ENCODE measurements at places on chromosomes 1 and 21.

DNA sequence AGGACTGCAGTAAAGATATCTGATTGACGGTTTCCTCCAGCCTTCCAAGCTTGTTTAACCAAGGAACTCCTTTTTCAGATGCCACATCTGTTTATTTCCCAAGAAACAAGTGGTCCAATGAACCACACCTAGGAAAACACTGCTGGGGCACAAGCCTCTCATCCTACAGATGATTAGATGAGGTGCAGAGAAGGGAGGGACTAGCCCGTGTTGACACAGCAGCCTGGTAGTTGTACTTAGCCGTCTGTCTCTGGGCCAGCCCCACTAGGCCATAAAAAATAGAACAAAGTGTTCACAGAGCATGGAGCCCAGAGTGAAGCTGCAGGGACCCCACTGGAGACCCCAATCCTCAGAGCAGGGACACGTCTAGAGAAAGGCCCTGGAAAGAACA lies 32.1 kb downstream of the LRP8 start:
- DNase-seq = no peak

- no peak for DNase-seq
Measured at GRCh38 chr21:14857529-14857928, 207.3 kb downstream of the NRIP1 start.

GRCh38 chr1:108877348-108878159 lies 769 bp downstream of the GPSM2 start:
- DNase-seq = no peak

DNA sequence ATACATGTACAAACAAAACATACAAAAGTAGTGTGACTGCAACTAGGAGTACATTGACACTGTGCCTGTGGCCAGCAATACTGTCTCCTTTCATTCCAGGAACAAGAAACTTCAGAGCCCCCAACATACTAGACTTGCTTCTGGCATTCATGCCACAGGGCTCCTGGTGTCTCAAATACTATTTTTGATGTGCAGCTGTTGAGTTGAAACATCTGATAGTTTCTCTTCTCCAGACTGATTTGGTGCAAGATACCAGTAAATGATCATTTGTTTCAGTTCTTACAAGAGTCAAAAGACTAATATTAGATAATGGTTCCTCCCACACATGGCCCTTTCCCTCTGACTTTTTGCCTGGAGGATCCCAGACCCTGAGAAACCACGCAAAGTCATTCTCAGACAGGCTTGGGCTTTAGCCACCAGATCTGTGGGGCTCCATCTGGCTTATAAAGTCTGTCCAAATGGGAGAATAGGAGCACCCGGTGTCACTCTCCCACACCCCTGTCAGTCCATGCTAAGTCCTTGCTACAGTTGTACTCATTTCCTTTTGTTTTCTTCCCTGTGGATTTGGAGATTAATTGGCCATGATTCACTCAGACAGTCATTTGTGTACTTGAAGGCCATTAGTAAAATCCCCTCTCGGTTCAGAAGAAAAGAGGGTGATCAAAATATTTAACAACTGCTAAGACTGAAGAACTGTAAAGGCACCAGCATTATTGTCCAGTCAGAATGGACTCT lies 163.5 kb upstream of the RUNX1 start:
- no peak for DNase-seq

DNA sequence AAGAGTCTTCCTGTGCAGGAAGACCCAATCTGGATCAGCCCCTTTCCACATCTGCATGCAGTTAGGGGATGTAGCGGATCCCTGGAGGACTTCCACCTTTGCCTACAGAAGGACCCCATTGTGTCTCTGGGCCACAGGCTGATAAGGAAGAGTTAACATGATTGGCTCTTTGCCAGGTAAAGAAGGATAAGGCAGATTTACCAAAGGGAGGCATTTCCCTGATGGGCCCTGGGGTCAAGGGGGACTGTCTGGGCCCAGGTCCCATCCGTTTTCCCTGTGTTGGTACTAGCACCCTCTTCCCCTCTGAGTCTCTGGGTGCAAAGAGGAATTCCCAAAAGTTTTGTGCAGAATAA lies 29.1 kb downstream of the SLC26A9 start:
- DNase-seq = no peak

- no peak for DNase-seq
Measured at GRCh38 chr1:57198912-57199311, 224.9 kb downstream of the DAB1 start.

DNA sequence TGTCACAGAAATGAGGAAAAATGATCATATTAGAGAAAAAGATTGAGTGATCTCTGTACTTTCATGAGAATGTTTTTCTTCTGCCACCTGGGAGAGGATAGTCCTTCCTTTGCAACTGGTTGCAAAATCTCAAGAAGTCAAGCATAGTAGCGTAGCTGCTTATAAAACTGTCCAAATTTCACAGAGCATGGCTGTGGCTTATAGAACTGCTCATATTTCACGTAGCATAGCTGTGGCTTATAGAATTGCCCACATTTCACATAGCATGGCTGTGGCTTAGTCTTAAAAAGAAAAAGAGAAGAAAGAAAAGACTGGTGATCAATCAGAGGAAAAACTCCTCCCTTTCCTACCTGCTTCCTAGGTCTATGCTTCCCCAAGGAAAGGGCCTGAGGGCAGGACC lies 329.5 kb downstream of the SIPA1L2 start:
- no peak for DNase-seq

DNA sequence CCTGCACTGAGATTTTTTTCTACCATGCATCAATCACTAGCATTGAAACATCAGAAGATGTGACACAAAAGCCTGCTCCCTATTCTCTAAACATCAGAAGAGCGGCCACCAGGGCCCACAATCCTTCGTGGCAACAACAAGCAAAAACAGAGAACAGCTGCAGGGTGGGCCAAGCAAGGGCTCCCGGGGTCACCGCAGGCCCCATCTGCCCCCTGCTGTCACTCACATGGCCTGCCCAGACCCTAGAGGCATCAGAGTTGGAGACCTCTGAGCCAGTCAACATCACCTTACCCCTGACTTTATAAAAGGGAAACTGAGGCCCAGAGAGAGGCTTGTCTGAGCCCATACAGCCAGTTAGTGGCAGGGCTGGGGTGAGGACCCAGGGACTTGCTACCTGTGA lies 1.8 kb downstream of the LAPTM5 start:
- DNase-seq = no peak

GRCh38 chr1:1984560-1985070 lies 19.0 kb downstream of the CFAP74 start:
- DNase-seq = no peak

GRCh38 chr1:161258439-161259344 lies at the start of gene PCP4L1:
PCP4L1 (plus strand) TSS chr1:161258745; CDS start chr1:161258975, 230 bp downstream.
- DNase-seq = no peak

DNA sequence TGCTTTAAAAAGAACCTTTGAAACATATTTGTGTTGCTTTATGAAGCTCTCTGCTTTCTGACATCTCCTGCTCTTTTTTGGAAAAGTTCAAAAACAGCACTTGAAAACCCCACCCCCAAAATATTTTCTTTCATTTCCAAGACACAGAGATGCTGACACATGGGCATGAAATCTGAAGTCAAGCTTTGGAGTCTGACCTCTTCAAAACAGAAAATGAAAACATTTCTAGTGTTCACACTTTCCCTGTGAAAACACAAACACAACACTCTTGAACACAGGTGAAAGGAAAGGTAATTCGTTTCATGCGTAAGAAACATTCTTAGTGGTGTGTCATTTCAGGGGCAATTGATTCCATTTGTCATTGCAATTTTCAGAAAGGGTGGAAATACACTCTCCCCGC lies 10.8 kb downstream of the NGF start:
- DNase-seq = no peak

- DNase-seq = no peak
Measured at GRCh38 chr1:232974971-232975370, 24.6 kb downstream of the NTPCR start.

- DNase-seq = no peak
Measured at GRCh38 chr1:9448132-9449109, 90.8 kb upstream of the SLC25A33 start.

DNA sequence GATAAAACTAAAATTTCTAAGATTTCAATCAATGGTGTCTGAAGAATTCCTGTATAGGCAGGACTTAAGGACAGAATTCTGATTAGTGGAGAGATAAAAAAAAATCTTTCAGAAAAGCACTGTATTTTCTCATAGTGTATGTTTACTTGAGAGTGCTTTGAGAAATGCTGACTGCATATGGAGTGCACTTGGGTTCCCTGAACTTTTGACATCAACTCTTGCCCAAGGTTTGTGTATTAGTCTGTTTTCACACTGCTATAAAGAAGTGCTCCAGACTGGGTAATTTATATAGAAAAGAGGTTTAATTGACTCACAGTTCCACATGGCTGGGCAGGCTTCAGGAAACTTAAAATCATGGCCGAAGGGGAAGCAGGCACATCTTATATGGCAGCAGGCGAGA lies 275.0 kb downstream of the LRRC40 start:
- no peak for DNase-seq

GRCh38 chr1:160309571-160309970 lies 24.6 kb upstream of the PEX19 start:
- DNase-seq = no peak

DNA sequence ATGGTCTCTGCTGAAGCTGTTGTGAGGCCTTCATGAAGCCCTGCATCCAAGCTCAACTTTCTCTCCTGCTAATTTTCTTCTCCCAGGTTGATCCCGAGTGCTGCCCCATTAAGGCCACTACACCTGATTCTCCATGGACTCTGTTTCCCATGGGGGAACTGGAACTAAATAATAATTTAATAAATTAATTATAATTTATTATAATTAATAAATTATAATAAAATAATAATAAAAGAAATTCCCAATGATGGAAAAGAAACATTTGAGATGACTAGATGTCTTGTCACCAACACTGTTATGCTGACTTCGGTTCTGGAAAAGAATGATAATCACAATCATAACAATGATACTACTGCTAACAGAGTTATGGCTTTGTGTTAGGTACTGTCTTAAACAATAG lies 211.2 kb upstream of the ZP4 start:
- DNase-seq = no peak

DNA sequence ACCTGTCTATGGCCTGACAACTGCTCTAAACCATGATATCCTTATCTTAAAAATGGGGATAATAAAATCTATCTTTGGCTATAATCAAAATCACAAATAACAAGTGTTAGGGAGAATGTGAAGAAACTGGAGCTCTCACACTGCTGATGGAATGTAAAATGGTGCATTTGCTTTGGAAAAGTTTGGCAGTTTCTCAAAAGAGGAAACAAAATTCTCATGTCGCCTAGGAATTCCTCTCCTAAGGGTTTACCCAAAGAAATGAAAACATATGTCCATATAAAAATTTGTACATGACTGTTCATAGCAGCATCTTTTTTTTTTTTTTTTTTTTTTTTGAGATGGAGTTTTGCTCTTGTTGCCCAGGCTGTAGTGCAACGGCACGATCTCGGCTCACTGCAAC lies 64.3 kb downstream of the ZNF281 start:
- no peak for DNase-seq

DNA sequence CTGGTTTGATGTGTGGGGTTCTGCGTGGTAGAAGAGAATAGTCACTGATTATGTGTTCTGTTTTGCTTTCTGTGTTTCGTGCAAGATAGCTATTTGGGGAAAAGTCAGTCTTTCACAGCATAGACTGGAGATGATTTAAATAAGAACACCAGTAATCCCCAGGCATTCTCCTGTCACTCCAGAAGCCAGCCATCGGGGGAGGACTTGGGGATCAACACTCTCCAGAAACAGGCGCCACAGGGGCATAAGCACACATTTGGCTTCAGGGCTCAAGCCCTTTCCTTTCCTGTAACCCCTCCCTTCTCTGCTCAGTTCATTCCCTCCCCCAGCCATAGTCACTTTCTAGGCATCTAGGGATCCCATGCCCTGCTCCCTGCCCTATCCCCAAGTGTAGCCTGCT lies 97.3 kb upstream of the BEND5 start:
- no peak for DNase-seq

DNA sequence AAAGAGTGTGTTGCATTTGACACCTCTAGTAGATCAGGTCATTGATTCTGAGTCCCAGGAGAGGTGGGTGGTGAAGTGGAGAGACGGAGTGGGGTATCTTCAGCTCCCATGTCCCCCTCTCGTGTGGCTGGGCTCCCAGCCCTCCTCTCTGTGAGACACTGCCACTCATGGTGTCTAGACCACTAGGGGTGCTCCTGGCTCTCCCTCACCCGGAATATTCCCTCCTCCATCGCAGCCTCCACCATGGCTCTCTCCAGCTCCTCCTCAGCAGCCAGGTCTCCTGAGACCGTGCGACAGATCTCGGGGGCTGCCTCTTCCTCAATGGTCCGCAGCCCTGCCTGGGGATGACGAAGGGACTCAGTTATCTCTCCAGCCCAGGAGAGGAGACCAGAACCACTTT lies 20.6 kb upstream of the KIF21B start:
- DNase-seq = no peak

GRCh38 chr1:67408148-67408547 lies 22.1 kb downstream of the SERBP1 start:
- no peak for DNase-seq

DNA sequence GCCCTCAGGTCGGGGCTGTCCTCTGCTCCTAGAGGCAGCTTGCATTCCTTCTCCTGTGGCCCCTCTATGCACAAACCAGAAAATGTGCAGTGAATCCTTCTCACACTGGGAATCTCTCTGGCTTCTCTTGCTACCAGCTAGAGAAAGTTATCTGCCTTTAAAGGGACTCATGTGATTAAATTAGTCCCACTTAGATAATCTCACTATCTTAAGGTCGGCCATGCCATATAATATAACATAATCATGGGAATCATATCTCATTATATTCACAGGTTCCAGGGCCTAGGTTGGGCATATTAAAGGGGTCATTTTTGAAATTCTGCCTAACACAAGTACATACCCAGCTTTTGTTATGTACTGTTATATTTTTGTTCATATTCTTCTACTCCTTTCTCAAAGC lies 31.4 kb downstream of the PTGFR start:
- no peak for DNase-seq

Measured in 8988T (cell line).